CD4-positive, alpha-beta T cell treated with Interleukin-6 for 4 hours (primary cell): ENCODE measurements at places on chromosomes 1 and 21.

DNA sequence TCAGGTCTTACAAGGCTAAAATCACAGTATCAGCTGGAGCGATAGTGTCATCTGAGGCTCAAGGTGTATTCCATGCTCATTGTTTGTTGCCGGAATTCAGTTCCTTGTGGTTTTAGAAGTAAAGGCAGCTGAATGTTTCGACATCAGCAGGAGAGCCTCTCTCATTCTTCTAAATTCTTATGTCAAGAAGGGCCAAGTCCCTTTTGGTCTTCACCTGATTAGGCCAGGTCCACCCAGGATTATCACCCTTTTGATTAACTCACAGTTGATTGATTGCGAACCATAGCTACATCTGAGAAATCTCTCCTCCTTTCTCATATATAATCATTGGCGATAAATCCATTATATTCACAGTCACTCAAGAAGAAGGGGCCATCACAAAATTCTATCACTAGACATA is 806.7 kb upstream of the PRMT6 start:
- DNase-seq = no peak

GRCh38 chr1:167066333-167067122 is 23.6 kb downstream of the GPA33 start:
- DNase-seq = peak; percentile 85

DNA sequence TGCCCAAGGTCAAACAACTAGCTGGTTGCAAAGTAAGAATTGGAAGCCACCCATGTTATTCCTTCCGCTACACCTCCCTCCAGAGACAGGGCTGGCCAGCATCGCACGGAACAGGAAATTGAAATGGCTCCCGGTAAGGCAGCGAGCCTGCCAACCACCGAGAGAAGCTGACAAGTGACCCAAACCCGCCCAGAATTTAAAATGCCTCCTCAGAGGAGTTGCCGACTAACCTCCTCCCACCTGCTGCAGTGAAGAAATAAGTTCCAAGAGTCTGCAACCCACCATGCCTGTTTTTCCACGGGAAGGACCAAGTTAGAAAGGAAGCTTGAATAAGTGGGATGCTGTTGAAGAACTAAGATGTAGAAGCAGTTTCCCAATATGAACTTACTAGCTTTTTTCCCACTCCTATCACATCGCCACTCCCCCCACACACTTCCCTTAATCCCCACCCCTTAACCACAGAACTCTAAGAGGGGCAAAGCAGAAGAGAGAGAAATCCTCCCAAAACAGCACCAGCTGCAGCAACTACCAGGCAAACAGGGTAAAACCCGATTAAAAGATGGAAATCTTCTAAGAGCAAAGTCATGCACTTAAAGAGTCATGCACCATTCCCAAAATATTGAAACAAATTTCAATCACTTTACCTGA is 78.6 kb downstream of the TIAM1 start:
- DNase-seq = peak; percentile 12

GRCh38 chr1:111842411-111842810 is 86.7 kb downstream of the DDX20 start:
- no peak for DNase-seq

DNA sequence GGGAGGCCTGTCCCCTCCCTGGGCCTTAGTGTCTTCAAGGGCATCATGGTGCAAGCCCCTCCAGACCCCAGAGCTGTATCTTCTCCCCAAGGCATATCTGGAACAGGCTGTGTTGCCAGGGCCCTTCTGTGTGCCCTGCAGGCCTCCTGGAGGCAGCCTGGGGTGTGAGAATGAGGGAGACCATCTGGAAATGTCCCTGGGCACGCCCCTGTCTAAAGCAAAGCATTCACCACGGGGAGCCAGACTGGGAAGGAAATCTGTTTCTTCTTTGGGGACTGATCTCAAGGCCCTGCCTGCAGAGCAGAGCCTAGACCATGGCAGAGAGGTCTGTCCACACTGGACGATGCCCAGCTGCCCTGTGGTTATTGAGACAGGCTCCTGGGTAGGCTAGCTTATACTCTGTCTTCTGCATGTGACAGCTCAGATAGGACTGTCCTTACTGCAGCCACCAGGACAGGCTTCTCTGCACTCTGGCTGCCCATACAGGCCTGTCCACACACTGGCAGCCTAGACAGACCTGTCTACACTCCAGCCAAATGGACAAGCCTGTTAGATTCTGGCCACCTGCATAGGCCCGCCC is 24.6 kb downstream of the PODN start:
- no peak for DNase-seq

DNA sequence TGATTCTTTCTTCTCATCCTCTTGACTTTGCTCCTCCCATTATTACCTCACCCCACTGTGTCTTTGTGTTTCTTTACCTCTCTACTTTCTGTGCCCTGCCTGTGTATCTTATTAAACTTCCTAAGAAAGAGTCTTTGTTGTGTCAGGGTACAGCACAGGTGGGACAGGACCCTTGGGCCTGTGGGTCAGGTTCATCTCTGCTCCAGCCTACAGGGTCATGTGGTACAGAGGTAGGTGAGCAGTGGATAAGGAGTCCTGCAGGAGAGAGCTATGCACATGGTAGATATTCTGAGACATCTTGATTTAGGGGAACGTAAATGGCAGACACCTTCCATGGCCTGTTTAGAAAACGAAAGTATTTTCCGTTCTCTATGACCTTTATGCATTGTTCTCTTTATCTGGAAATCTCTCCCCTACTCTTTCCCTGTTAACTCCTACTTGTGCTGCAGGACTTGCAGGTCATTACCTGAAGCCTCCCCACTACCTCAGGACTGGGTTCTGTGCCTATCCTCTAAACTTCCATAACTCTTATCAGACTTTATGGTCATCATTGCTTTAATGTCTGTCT is 9.9 kb downstream of the GIPC2 start:
- DNase-seq = no peak

DNA sequence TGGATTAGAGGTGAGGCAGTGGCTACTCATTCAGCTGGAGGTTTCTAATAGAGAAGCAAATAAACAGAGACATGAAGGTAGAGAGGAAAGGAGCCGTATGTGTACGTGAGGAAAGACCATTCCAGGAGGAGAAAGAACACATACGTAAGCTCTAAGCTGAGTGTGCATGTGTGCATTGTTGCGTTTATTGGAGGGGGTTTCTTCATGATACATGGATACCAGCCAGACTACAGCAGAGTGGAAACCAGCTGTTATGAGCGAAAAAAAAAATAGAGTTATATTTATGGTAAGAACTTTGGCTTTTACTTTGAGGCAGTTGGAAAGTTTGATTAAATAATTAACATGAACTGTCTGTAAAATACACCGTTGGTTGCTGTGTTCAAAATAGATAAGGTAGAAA is 173.4 kb upstream of the RGS18 start:
- no peak for DNase-seq
